Calu3 (cell line): ENCODE measurements at places on chromosomes 6 and 20. TPM values are rescaled to one million over a fixed set of nuclear protein-coding genes. Genes with fewer than 3 reads are reported as not detected.

Gene SLC32A1
- total RNA-seq: not detected in 2 replicates

Gene RAB32
- 23.3 and 26.9 TPM in 2 replicates for total RNA-seq

Gene GPX5
- total RNA-seq: not detected in 2 replicates

Gene PPP1R3G
- 0.07 and 0.20 TPM in 2 replicates for total RNA-seq

Gene POLR3F
- total RNA-seq: 4.1 and 4.2 TPM in 2 replicates

Gene TMEM170B
- total RNA-seq: 1.9 and 2.2 TPM in 2 replicates

Gene OPRL1
- 0.17 and 0.33 TPM in 2 replicates for total RNA-seq

Gene ELOVL4
- 1.6 and 2.1 TPM in 2 replicates for total RNA-seq

Gene SCUBE3
- total RNA-seq: 0.44 and 0.47 TPM in 2 replicates

Gene HLA-DMA
- 98.0 and 104 TPM in 2 replicates for total RNA-seq

Gene LST1
- 0.94 TPM in 1 of 2 replicates, not detected in the other for total RNA-seq

Gene ERVFRD-1
- not detected in 2 replicates for total RNA-seq

Gene NFKBIL1
- 33.5 and 34.0 TPM in 2 replicates for total RNA-seq

Gene GTSF1L
- total RNA-seq: not detected in 2 replicates

- H3K27me3 ChIP-seq: no peaks in the 10 kb centered on the region
- no peak overlapping the region for H3K27ac ChIP-seq
- no peaks in the 10 kb centered on the region for H3K36me3 ChIP-seq
- no peak overlapping the region for H3K4me3 ChIP-seq
Observed at GRCh38 chr6:34537922-34538550, 18.1 kb downstream of the SPDEF start.

DNA sequence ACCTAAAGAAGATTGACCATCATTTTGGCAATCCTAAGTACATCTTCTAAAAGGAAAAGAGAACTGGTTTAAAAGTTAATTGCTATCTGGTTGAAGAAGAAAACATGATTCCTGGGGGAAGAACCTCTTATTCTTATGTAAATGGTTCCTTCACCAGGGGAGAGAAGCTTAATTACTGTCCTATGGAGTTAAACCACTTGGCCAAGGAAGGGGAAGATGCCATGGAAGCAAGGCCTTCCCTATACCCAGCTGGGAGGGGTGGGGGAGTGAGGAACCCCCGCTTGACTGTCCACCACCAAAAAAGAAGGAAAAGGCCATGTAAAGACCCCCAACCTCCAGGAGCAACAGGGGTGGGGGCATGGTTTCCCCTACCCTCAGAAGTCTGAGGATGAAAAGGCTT, 962.1 kb downstream of the GRIK2 start:
- no peak overlapping the region for H3K27ac ChIP-seq
- H3K4me1 ChIP-seq: no peaks in the 10 kb centered on the region
- DNase-seq: no peak
- no peak overlapping the region for H3K4me3 ChIP-seq

GRCh38 chr6:115914098-115914497, 146.6 kb downstream of the FRK start:
- no peak overlapping the region for H3K27ac ChIP-seq
- DNase-seq: no peak
- H3K27me3 ChIP-seq: no peaks in the 10 kb centered on the region
- no peaks in the 10 kb centered on the region for H3K36me3 ChIP-seq

DNA sequence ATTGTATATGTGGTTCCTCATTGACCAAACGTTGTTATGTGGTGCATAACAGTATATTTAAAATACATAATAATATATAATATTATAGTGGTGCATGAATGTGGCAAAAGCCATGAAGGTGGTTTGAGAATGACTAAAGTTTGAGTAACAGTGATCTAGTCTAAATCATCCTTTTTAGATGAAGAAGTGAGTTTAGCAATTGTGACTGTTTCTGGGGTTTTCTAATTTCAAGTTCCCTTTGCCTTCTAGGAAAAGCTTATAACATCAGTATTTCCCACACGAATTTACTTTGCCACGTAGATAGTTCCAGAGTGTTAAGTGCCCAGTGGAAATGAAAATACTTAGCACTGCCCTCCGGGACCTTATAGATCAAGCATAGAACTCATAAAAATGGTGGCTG, 40.9 kb downstream of the ARFGEF2 start:
- no peaks in the 10 kb centered on the region for H3K27me3 ChIP-seq
- DNase-seq: no peak
- no peaks in the 10 kb centered on the region for H3K4me1 ChIP-seq
- H3K4me3 ChIP-seq: no peak overlapping the region
- no peak overlapping the region for H3K27ac ChIP-seq
- H3K36me3 ChIP-seq: peaks cover 40% of the 10 kb centered on the region

- no peak for DNase-seq
- no peak overlapping the region for H3K4me3 ChIP-seq
- H3K27ac ChIP-seq: no peak overlapping the region
- H3K36me3 ChIP-seq: peaks cover 26% of the 10 kb centered on the region
Observed at GRCh38 chr20:43710370-43711044, 16.3 kb downstream of the GTSF1L start.

DNA sequence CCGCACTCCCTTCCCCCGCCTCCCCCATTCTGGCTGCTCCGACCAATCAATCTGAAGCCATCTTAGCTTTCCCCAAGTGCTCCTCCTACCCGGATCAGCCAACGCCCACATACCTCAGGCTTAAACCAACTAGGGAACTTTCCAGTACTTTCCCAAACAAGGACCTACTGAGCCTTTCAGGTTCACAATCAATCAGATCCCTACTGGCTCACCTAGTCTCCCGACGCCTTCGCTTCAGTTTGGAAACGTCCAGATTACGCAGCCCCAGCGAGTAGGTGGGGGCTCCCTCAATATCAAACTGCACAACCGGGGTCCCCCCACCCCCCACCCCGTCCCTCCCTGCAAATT, 432 bp downstream of the HSPA1L start:
- peaks cover 48% of the 10 kb centered on the region for H3K36me3 ChIP-seq
- H3K4me3 ChIP-seq: peak overlapping the region; percentile 79
- no peaks in the 10 kb centered on the region for H3K27me3 ChIP-seq

DNA sequence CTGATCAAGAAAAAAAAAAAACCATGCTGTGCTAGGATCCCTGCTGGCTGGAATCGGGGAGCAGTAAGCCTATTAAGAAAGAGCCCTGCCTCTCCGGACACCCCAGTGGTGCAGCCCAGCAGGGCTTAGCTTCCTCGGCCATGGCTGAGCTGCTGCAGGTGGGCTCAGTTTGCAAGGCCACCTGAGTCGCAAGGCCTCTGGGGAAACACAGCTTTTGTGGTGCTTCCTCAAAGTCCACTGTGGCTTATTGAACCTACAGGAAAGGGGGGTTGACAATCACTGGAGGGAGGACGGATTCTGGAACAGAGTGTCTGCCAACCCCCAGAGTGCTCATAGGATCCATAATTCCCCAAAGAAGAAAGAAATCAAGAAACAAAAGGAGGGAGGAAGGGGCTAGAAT, 240.8 kb downstream of the SMOC2 start:
- H3K4me3 ChIP-seq: no peak overlapping the region
- DNase-seq: no peak
- no peaks in the 10 kb centered on the region for H3K27me3 ChIP-seq
- H3K4me1 ChIP-seq: peaks cover 31% of the 10 kb centered on the region
- H3K27ac ChIP-seq: no peak overlapping the region
- H3K36me3 ChIP-seq: peaks cover 23% of the 10 kb centered on the region

DNA sequence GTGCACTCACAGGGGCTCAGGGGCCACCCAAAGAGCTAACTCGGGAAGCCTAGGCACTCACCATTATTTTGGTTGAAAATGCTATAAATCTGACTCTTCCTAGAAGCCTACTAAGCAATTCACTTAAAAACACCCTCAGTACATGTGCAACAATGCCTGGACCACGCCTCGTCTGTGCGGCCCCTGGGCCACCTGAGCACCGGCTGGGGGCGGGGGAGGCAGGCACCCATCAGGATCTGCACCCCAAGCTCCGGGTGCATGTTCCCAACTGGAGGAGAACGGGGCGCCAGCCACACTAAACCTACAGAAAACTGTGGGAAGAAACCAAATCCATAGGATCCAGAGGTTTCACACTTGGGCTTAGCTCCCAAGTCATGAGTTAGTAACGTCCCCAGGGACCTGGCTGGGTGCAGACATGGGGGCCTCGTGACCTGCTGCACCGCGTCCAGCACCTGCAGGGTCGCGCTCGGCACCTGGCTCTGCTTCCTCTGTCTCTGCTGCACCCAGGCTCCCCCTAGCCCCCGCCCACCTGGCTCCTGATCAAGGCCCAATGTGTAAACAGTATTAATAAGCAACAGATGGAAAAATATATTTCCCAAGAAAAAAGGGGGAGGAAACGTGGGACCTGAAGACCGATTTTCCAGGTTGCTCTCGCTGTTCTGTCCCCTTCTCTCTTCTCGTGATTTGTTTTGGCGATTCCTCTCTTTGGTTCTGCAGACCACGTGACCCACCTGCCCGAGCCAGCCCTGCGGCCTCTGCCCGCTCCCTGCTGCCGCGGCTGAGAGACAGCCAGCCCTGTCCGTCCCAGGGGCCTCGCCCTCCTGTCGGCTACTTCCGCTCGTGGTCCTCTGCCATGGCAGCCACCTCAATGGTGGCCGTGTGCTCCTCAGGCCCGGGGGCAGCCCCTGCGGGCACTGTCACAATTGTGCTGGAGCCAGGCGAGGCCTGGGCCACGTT, 15.5 kb upstream of the HELZ2 start:
- H3K4me1 ChIP-seq: no peaks in the 10 kb centered on the region
- peaks cover 22% of the 10 kb centered on the region for H3K36me3 ChIP-seq
- H3K4me3 ChIP-seq: no peak overlapping the region
- no peaks in the 10 kb centered on the region for H3K27me3 ChIP-seq

DNA sequence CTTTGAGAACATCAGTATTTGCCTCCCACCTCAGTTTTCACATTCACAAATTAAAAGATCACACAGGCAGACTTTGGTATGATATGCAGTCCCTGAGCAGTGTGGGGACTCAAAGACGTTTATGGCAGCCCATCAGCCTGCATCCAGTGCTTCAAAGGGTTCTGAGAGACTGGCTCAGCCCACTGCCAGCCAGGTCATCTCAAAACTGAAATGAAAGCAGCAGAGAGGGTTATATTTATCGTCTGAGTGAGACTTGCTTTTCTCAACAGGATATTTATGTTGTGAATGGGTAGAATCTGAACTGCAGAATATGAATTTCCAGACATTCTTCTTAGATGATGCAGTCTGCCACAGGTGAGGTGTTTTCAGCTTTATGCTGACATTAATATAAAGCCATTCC, 159.8 kb downstream of the NRN1 start:
- no peak overlapping the region for H3K4me3 ChIP-seq
- H3K27ac ChIP-seq: no peak overlapping the region
- DNase-seq: no peak
- H3K27me3 ChIP-seq: peaks cover 71% of the 10 kb centered on the region
- H3K36me3 ChIP-seq: no peaks in the 10 kb centered on the region

DNA sequence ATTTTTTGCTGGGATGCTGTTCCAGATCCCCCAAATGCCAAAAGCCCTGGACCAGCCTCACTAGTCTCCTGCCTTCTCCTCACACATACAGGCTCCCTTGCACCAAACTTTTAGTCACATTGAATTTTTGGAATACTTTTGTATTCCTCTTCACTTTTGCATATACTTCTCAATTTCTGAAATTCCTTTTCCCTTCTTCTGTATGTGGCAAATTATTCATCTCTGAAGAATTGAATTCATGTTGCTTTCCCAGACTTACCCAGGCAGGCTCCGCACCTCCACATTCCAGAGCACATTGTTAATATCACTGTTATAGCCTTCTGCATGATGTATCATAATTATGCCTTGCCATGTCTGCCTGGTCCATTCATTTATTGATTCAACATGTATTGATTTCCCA, 255.3 kb upstream of the POU3F2 start:
- no peaks in the 10 kb centered on the region for H3K36me3 ChIP-seq
- no peaks in the 10 kb centered on the region for H3K4me1 ChIP-seq
- no peak for DNase-seq
- no peak overlapping the region for H3K27ac ChIP-seq
- H3K27me3 ChIP-seq: no peaks in the 10 kb centered on the region

- peak within 1 kb of the TSS; percentile 92 for H3K27ac ChIP-seq
- peak; percentile 98 for DNase-seq
- peak within 1 kb of the TSS; percentile 96 for H3K4me3 ChIP-seq
- H3K27me3 ChIP-seq: no peaks in the 10 kb centered on the region
- peaks cover 63% of the 10 kb centered on the region for H3K4me1 ChIP-seq
Observed at GRCh38 chr20:62386383-62387218, at the start of gene RPS21. Gene RPS21, plus strand, starts transcription at chr20:62387103. Its CDS starts 236 bp downstream, at chr20:62387339.

DNA sequence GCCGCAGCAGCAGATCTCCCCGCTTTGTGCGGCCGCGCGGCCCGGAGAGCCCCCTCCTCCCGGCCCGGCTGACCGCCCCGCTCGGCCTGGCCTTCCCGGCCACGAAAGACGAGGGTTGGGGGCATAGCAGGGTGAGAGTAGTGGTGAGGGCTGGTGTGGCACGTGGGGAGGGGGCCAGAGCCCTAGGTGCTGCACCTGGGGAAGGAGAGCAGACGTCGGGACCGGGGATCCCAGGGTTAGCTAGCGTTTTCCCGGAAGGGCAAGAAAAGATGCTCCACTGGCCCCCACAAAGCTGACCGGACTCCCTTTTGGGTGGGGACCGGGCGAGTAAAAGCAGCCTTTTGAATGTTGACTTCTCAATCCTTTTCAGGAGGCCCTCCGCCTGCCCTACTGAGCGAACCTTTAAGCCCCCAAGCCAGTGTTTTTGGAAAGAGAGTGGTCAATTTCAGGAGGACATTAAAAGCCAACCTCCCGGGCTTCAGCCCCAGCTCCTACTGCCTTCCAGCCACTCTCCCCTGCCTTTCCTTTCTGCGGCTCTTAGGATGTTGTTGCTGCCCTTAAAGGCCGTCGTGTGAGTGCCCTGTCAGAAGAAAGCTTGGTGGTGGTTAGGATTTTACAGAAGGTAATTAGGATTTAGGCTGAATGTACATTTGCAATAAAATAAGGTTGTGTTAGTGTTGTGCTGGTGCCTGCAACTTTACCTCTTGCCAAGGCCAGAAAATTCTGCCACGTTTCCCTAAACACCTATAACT, 648 bp upstream of the BACH2 start:
- H3K4me3 ChIP-seq: peak overlapping the region; percentile 72
- peaks cover 31% of the 10 kb centered on the region for H3K27me3 ChIP-seq
- H3K36me3 ChIP-seq: peaks cover 19% of the 10 kb centered on the region

DNA sequence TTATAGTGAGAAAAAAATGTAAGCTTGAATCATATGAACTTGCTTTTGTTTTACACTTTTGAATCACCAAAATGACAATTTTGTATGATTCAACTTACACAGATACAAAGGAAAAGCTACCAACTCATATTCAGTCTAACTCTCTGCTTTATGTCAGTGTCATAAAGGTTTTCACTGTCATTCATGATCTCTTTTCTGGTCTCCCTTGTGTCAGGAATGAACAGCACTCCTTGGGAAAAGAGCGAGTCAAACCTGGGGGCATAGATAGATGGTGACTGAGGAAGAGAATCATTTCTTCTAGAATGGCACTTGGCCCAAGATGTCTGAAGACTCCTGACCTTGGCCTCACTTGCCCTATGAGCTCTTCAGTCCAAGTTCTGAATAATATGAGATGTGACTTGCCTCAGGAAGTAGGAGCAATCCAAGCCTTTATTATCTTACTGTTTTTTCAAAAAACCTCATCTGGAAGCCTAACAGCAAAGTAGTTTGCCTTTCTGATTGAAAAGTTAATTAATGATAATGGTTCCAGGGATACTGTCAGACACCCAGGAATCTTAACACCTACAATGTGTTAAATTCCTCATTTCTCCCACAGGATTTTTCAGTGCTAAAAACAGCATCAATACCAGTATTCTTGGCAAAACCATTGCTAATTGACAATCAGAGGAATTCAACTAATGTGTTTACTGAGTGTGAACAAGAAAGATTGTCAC, 270.0 kb upstream of the HSF2 start:
- H3K27me3 ChIP-seq: no peaks in the 10 kb centered on the region
- H3K27ac ChIP-seq: no peak overlapping the region
